ENCODE measurements at places on chromosomes 7 and 10. TPM values are rescaled to one million over a fixed set of nuclear protein-coding genes. Genes with fewer than 3 reads are reported as not detected.

Gene RTKN2
- 0.46 TPM for total RNA-seq

- DNase-seq: no peak
Observed at GRCh38 chr7:19145434-19146115, 354 bp upstream of the FERD3L start.

GRCh38 chr10:119754936-119755335 is 29.1 kb downstream of the INPP5F start:
- no peak for DNase-seq

DNA sequence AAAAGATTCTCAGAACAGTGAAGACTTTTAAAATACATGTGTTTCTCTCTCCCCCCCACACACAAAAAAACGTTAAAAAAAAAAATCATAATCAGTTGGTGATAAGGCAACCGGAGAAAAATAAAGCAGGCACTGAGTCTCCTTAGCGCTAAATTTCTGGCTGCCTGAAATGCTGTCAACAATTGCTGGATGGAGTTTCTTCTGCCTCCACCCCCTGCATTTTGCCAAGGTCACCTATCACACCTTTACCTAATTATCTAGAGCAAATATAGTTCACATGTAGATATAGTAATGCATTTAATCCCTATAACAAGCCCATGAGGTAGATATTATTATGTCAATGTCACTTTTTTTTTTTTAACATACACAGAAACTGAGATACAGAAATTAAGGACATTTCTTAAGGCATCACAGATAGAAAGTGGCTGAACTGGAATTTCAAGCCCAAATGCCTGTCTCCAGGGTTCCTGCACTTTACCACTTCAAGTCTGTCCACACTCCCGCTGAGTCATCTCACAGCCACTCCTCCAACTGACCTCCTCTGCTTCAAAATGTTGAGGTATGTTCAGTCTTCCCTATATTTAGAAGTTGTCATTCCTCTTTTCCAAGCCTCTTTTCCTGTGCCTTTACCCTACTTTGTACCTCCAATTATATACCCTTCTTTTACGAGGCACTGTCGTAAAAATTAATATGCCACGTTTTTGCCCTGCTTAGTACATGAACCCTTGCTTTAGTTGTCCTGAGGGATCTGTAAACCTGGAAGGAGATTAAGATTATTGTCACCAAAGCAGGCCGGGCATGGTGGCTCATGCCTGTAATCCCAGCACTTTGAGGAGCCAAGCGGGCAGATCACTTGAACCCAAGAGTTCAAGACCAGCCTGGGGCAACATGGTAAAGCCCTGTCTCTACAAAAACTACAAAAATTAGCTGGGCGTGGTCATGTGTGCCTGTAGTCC is 72.8 kb upstream of the MPP7 start:
- no peak for DNase-seq

DNA sequence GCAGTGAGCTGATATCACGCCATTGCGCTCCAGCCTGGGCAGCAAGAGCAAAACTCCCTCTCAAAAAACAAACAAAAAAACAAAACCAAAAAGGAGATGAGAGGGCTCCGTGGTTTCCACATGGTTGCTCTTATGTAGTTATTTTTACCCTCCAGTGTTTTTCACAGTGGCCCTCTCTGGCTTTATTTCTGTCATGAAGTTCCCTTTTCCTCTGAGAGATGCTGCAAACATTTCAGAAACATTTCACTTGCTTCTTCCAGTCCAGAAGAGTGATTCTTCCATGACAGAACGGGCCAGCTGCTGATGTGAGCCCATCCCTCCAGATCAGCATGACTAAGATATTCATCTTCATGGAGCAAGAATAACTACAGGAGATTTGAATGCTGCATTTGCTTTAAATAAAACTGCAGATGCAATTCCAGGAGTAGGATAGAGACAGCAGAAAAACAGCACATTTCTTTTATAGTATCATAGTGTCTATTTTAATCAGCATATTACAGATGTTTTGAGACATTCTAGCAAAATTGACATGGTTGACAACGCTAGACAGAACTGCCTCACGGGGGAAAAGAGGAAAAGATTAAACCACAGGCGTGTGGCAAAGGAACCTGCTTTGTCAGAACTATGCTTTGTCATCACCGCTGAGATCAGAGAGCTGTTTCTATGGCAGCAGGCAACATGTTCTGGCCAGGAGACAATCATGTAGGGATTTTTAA is 40.3 kb downstream of the NRCAM start:
- no peak for DNase-seq

GRCh38 chr10:115974351-115974750 is 298.7 kb downstream of the GFRA1 start:
- no peak for DNase-seq

DNA sequence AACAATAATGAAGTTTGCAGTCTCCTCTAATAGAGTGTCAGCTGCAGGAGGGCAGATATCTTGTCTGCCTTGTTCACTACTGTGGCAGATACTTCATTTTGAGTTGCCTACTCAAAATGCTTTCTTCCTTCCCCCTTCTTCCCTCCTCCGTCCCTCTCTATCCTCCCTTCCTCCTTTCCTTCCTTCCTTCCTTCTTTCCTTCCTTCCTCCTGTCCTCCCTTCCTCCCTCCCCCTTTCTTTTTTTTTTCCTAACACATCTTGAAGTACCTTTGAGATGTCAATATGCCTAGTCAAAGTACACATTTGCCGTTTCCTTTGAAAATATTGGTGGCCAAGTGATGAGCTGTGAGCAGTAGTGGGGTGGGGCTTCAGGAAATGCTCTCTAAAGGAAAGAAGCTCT is 18.7 kb upstream of the ST7 start:
- DNase-seq: no peak

GRCh38 chr10:132520177-132520811 is 17.3 kb upstream of the INPP5A start:
- peak; percentile 70 for DNase-seq

DNA sequence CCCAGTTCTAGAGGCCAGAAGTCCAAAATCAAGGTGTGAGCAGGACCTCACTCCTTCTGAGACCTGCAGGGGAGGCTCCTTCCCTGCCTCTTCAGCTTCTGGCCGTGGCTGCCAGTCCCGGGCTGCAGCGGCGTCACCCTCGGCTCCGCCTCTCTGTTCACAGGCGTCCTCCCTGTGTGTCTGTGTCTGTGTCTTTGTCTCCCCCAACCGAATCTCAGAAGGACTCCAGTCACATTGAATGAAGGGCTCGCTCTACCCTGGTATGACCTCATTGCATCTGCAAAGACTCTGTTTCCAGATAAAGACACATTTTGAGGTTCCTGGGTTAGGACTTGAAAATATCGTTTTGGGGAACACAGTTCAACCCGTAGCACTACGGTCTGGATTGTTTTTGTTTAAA is 33.1 kb upstream of the GALNT11 start:
- DNase-seq: no peak

DNA sequence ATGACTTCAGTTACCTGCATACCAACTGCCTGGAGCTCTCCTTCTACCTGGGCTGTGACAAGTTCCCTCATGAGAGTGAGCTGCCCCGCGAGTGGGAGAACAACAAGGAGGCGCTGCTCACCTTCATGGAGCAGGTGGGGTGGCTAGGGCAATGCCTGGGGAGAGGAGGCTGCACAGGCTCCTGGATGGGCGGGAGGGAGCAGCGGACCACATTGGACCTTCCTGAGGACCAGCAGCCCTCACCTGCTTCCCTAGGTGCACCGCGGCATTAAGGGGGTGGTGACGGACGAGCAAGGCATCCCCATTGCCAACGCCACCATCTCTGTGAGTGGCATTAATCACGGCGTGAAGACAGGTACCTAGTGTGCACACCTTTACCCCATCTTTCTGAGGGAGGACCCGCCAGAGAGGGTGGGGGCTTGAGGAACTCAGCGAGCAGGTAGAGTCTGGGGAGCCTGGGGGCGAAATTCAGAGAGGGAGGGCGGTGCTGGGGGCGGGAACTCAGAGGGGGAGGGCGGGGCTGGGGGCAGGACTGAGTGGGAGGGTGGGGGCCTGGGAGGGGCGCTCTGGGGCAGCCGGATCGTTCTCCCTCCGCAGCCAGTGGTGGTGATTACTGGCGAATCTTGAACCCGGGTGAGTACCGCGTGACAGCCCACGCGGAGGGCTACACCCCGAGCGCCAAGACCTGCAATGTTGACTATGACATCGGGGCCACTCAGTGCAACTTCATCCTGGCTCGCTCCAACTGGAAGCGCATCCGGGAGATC is 9.0 kb downstream of the AEBP1 start:
- no peak for DNase-seq

GRCh38 chr7:151174246-151175046 is 7.0 kb upstream of the GBX1 start:
- peak; percentile 55 for DNase-seq

DNA sequence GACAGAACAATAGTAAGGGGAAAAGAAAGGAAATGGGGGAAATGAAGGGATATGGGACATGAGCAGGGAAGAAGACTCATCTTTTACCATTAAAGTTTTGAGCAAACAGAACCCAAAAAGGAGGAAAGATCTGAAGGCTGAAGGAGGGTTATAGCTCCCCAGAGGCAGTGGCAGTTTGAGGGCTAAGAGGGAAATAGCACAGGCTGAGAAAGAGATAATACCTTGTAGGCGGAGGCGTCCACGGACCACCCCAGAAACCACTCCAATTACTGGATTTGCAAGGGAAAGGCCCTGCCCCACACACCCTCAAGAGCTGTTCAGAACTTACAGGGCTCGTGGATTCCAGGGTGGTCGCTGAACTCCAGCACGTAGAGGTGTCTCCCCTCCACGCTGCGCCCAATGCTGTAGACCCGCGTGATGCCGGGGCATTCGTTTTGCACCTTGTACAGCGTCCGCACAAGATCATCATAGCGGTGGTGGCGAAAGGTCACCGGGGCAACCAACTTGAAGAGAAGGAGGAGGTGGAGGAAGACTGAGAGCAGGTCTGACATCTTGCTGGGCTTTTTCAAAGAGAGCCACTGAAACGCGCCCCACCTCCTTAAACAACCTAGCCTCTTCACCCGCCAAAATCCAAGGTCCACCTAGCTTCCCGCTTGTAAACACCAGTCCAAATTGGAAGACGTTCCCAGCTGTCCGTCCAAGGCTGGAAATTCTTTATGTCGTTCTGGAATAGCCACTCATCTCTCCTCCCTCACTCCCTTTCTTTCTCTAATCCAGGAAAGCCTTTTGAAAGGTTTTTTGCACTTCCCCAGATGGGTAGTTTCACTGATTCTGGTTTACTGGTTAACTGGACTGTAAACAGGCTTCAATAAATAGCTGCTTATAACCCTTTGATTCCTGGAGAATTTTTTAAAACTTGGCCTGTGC is at the start of gene CPN1:
Gene CPN1, minus strand, starts transcription at position 795 of the 927 bp plus-strand sequence. Its CDS starts 244 bp downstream, at position 551.
- DNase-seq: no peak

DNA sequence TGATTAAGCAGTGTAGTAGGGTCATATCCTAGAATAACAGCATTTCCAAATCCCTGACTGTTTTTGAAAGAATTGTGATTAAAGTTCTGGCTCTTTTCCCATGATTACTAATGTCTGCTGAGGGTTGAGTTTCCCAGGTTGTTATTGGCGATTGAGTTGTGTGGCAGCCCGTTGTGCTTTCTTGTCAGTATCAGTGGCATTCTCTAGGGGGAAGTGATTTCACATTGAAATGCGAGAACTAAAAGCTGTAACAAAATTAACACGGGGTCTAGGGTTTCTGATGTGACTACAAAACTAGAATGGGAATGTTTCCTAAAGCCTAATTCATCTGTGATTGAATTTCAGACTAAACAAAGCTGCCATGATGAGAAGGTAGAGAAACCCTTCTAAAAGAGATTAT is 349.4 kb downstream of the EXOC4 start:
- DNase-seq: no peak

- DNase-seq: peak; percentile 56
Observed at GRCh38 chr7:69564454-69565417, 33.5 kb upstream of the AUTS2 start.

- DNase-seq: no peak
Observed at GRCh38 chr10:75243426-75243825, 7.7 kb upstream of the COMTD1 start.

DNA sequence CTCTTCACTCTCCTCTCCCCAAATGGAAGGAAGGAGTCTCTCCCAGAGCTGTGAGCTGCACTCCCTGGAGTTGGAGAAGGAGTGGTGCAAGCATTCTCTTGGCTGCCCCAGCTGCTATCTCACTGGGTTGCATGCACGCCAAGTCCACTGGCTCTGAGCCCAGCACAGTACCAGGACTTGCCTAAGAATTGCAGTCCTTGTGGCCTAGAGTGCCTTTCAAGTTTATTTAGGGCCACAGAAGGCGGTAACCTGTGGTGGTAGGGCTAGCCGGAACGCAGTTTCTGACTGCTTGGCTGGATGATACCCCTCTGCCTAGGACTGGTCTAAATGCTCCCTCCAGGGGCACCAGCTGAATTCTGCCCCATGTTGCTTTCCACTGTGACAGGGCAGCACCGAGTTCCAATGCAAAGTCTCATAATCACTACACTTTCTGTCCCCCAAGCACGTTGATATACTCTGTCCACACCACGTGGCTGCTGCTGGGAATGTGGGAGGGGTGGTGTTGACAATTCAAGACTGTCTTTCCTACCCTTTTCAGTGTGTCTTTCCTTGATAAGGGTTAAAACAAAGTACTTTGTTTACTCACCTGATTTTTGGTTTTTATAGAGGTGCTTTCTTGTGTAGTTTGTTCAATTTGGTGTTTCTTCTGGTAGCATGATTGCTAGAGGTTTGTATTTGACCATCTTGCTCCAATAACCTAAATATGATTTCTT is 57.0 kb downstream of the PHTF2 start:
- no peak for DNase-seq

Gene TRIM74
- total RNA-seq: 0.76 TPM

DNA sequence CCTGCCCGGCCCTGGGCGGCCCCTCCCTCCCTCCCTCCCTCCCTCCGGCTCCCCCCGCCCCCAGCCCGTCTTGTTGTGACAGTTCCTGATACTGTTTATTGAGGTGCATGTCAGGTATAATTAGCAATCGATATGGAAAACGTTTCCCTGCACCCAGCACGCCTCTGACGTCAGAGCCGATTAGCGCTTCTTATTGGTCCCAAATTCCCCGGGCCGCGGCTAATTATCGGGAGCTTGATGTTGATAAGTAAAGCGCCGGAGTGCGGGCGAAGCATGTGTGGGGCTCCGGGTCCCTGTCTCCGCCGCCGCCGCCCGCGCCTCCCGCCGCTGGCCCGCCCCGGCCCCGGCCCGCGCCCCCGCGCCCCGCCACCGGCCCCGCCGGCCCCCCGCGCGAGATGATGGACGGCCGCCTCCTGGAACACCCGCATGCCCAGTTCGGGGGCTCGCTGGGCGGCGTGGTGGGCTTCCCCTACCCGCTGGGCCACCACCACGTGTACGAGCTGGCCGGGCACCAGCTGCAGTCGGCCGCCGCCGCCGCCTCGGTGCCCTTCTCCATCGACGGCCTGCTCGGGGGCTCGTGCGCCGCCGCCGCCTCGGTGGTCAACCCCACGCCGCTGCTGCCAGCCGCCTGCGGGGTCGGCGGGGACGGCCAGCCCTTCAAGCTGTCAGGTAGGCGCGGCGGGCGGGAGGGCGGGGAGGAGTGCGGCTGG is at the start of gene UNCX:
Gene UNCX, plus strand, starts transcription at position 250 of the 710 bp plus-strand sequence. Its CDS starts 146 bp downstream, at position 396.
- DNase-seq: no peak

Gene FRMPD2
- total RNA-seq: 0.15 TPM

GRCh38 chr7:101163279-101164070 is 1.9 kb downstream of the VGF start:
- DNase-seq: no peak
